Naive thymus-derived CD8-positive, alpha-beta T cell (primary cell): ENCODE measurements at places on chromosomes 2 and 18. TPM values are rescaled to one million over a fixed set of nuclear protein-coding genes. Genes with fewer than 3 reads are reported as not detected.

The SLC5A7 gene
- not detected for total RNA-seq

The TWIST2 gene
- total RNA-seq: not detected

GRCh38 chr18:26252411-26252810 is 26.2 kb downstream of the TAF4B start:
- no peak overlapping the region for H3K27ac ChIP-seq
- no peak overlapping the region for H3K4me3 ChIP-seq
- no peaks in the 10 kb centered on the region for H3K27me3 ChIP-seq
- peaks cover 33% of the 10 kb centered on the region for H3K4me1 ChIP-seq

GRCh38 chr2:48699348-48699930 is 56.1 kb downstream of the LHCGR start:
- no peaks in the 10 kb centered on the region for H3K36me3 ChIP-seq
- no peak for DNase-seq
- H3K27ac ChIP-seq: no peak overlapping the region
- no peak overlapping the region for H3K4me3 ChIP-seq
- H3K27me3 ChIP-seq: no peaks in the 10 kb centered on the region

DNA sequence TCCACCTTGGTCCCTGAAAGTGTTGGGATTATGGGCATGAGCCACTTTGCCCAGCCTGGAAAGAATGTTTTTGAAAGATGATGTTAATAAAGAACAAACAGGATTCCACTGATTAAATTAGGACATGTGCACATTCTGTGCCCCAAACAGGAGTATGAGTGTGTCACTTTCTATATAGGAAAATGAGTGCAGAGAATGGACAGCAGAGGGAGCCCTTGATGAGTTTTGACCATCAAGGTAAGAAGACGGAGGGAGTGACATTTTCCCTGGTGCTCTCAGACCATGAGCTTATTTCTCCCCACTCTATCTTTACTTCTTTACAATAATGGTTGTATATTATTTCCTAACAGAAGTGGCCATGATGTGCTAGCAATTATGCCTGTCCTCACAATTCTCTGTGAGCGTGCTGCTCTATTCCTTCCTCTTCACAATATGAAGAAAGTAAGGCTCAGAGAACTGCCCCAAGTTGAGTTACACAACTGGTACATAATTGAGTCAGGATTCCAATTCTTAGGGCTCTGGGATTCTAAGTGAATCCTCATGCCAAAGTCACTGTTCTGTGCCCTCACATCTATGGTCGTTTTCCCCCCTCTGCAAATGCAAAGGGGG is 20.6 kb downstream of the RPL37A start:
- H3K4me3 ChIP-seq: no peak overlapping the region
- no peak overlapping the region for H3K27ac ChIP-seq
- no peaks in the 10 kb centered on the region for H3K36me3 ChIP-seq
- no peaks in the 10 kb centered on the region for H3K27me3 ChIP-seq
